ENCODE measurements at places on chromosomes 16 and 17.
A peak's percentile ranks its signal among the peaks of the same experiment; 100 is the strongest.

DNA sequence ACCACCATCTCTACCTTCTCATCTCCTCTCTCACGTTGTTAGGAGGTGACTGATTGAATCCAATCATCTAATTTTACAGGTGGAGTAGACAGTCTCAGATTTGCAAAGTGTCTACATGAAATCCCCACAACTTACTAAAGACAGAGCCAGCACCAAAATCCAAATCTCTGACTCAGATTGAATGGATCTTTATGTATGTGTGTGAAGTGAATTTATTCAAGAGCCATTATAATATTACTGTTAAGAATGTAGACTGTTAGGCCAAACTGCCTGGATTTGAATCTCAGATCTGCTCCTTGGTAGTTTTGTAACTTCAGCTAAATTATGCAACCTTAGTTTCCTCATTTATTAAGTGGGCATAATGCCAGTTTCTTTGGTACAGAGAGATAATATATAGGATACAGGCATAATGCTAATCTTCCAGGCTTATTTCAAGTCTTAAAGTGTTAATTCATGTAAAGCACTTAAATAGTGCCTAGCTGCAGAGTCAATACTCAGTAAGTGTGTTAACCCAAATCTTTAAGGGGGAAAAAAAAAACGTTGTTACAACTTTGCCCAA is 12.7 kb downstream of the CNEP1R1 start:
- no peak for DNase-seq

GRCh38 chr16:84922351-84923120 is 88.8 kb downstream of the ZDHHC7 start:
- peak; percentile 68 for DNase-seq

DNA sequence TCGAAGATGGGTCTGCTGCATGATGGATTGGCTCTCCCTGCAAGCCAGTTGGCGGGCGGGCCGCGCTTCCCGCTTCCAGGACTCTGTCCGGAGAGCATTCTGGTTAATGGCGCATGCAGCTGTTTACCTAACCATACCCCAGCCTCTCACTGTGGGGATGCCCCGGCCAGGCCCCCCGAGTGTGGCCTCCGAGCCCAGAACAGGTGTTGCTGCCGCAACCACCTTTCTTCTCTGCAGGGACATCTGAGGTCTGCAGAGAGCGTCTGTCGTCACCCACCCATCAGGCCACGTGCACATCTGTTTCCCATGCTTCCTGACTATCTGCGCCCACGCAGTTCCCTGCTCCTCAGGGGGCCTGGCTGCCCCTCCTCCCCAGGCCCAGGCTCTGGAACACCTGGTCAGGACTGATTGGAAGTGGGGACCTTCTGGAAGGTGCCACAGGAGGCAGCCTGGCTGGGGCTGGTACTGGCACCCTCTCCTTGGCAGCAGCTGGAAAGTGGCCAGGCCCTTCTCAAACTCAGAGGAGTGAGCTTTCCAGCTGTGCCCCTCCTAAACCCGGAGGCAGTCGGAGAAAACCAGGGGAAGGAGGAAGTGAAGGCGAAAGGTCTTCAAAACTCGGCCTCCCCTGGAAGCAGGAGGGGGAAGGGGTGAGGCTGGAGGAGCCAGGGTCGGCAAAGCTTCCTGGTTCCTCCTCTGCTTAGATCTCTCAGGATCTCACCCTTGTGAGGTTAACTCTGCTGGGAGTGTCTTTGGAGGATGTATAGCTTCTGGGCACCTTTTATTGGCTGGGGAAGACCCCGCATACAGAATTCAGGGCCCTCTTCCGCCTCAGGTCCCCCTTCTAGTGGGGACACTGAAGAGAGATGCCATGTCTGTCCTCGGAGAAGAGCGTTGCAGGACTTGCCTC is 64.5 kb upstream of the CIBAR2 start:
- peak; percentile 26 for DNase-seq

DNA sequence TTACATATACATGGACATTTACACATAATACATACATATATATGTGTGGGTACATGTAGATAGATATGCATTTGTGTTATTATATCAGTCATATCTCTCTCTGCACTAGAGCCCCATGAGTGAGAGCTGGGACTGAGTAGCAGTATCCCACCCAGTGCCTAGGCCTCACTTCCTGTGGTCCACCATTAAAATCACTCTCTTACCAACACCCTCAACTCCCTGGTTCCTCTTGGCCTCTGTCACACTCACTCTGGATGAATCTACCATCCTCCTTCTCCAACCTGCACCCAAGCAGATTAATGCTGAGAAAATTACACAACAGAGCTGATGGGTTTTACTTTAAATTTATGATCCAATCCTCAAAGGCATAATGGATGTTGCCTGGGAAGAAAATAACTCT is 4.9 kb upstream of the LYRM9 start:
- no peak for DNase-seq

DNA sequence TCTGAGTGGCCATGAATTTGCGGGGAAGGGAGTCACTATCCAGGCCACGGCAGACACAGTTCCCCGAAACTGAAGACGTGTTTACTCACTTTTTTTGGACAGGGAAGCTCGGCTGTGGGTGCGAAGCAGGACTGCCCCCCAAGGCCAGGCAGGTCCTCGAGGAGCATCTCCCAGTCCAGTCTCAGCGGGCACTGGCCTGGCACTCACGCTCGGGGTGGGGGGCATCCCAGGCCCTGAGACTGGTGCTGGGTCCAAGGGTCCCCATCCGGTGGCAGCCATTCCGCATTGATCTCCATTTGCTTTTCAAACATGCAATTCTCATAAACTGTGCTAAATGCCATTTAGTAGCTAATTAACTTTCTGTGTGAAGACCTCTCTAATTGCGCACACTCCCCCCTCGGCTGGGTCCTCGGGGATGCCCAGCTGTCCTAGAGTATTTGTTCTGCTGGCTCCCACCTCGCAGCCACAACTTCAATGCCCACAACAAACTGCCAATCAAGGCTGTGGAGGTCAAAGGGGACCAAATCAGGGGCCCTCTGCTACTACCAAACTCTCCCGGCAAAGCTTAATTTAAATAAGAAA is 50.2 kb downstream of the TBC1D16 start:
- DNase-seq: no peak

GRCh38 chr17:75475851-75476250 is 19.4 kb downstream of the TMEM94 start:
- no peak for DNase-seq
